ENCODE measurements at places on chromosomes 4 and X.

GRCh38 chrX:93673056-93673868 lies at the start of gene NAP1L3:
Gene NAP1L3 (minus strand): TSS chrX:93673578. CDS start chrX:93673304, 274 bp downstream.
- peak; percentile 71 for DNase-seq

GRCh38 chrX:39874202-39874816 lies 223.4 kb downstream of the BCOR start:
- no peak for DNase-seq

DNA sequence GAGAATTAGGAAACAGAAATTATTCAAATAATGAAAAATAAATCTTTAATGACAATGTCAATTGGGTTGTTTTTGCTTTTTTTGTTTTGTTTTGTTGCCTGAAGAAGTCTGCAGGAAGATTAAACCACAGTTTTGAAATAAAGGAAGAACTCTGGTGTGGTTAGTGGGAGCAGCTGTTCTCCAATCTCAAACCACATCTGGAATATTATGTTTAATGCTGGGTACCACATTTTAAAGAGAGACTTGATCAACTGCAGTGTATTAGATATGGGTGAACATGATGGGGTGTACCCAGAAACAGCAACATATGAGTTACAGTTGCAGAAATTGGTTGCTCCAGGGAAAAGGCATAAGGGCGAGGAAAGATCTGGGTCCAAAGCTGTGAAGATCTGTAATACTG lies 171.2 kb upstream of the RPL34 start:
- DNase-seq, result no peak

- no peak for DNase-seq
Measured at GRCh38 chrX:152276277-152276676, 137.9 kb upstream of the MAGEA10 start.

- DNase-seq, result no peak
Measured at GRCh38 chr4:101265816-101266172, 81.5 kb downstream of the PPP3CA start.

- DNase-seq, result no peak
Measured at GRCh38 chr4:89661173-89661899, 175.6 kb downstream of the SNCA start.

DNA sequence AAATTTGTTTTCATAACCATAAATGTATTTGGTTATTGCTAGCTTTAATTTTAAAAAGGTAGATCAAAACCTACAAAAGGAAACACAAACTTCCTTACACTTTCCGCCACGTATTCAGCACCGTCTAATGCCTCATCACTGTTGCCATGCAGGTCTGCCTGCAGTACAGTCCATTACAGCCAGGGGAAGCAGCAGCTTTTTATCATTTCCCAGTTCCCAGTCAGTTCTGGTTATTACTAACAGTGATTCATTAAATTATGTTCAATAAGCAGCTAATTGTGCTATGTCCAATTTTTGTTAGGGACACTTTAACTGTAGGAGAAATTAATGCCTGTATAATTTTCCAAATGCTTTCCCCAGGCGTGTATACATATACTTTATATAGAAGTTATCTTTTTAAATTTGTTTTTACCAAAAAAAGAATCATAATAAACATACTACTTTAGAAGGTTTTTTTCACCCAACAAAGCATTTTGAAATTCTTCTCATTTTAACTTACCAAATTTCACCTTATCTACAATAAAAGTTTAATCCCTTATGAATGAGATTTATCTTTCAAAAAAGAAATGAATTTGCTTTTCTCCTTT lies 93.3 kb downstream of the ANXA3 start:
- DNase-seq, result peak; percentile 26

DNA sequence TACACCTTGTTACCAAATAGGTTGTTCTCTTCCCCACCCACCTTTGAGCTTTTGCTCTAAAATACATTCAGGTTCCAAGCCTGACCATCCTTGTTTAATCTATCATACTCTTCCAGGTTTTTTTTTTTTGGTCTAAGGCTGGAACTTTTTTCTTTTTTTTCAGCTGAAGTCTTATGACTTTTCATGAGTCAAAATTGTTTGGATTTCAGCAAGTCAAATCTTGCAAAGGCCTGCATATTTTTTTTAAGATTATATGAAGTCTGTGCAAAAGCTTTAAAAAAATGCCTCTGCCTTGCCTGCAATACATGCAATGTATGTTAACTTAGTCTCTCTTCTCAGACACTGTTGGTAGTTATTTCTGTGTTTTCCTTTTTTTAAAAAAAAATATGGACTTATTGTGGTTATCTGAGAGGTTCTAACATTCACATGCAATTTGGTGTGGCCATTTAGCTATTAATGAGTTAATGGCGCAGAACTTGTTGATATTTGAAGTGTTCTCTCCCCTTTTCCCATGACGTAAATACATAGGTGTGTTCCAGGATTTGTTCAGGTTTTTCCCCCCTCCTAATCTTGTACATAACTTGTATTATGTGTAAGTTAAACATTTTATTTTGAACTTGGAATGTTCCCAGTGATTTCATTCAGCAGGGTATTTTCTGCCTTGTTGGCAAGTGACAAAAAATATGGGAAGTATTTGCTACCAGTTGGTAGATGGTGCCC lies 58.7 kb downstream of the CCKAR start:
- DNase-seq, result no peak

DNA sequence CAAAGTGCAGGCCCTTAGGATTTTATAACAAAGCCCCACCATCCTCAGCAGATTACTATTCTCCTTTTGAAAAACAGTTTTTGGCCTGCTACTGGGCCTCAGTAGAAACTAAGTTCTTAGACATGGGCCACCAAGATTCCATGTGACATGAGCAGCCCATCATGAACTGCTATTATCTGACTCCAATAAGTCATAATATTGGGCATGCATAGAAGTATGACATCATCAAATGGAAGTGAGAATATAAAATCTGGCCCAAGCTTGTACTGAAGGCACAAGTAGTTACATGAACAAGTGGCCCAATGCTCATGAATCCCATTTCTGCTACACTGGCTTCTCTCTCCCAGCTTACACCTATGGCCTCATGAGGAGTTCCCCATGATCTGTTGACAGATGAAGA lies 404.8 kb downstream of the EPHA5 start:
- no peak for DNase-seq

DNA sequence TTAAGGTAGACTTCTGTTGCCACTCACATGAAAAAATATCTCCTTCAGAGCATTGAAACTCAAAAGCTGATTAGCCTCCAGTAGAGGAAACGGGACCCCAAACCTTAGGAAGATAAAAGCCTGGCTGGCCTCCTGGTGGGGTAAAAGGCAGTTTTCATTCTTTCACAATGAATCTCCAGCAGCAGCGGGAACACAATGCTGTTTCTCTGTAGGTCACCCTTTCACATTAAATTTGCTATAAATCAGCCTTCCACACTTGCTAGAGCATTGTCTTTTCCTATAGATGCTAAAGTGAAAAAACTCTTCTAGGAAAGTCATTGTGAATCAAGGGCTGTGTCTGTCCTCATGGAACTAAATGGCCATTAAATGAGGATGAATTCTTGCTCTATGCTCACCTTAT lies 207.3 kb upstream of the MAGEB2 start:
- DNase-seq, result no peak

- no peak for DNase-seq
Measured at GRCh38 chr4:184147858-184148737, 69.6 kb downstream of the ENPP6 start.

DNA sequence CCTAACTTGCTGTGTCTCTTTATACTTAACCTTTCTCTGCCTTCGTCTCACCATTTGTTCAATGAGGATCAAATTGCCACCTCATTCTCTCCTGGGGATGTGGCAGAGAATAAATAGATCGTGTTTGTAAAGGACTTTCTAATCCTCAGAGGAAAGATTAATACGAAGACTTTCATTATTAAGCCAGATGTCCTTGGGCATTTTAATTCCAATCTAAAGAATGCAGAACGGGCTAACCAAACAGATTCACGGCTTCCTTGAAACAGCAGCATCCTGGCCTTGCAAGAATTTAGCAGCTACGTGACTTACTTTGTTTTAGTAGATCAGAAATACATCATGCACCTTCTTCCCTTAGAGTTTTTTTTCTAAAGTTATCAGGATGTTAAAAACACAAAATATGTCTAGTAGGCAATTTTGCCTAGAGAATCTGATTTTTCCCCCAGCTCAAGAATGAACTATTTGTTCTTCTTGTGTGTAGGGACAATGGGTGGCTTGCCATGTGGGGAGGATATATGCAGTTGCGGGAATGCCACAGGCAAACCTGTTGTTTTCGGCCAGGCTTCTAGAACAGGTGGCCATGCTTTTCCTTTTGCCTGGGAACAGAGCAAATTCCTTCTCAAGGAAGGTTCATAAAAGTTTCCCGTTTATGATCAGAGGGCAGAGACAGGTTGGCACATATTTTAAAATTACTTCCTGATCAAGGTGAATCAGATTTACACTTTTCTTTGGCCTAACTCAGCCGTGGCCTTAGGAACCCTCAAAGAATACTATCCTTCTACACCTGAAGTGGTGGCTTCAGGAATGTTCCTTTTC lies 3.0 kb downstream of the MID1 start:
- no peak for DNase-seq

DNA sequence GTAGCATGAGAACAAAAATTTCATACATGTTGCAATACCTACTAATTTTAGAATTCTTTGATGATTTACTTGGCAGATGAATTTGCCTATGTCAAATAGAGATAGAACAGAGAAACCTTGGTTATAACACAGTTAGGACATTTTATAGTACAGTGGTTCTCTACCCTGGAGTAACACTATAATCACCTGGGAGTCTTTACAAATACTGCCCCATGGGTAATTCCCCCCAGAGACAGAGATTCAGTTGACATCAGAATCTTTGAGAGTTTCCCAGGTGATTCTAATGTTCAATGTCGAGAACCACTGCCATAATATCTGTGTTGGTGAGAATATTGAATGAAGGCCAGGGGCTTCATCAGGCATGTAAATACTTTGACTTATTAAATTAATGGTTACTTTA lies 401.3 kb upstream of the NDST4 start:
- no peak for DNase-seq

- no peak for DNase-seq
Measured at GRCh38 chr4:140088323-140088967, 65.5 kb downstream of the MAML3 start.

GRCh38 chrX:9664224-9664623 lies 101.4 kb downstream of the GPR143 start:
- DNase-seq, result no peak

- no peak for DNase-seq
Measured at GRCh38 chr4:105808750-105809041, 86.6 kb upstream of the NPNT start.

- DNase-seq, result no peak
Measured at GRCh38 chrX:83829874-83830273, 31.1 kb upstream of the CYLC1 start.

- no peak for DNase-seq
Measured at GRCh38 chr4:121773883-121774282, 8.9 kb upstream of the SMIM43 start.

DNA sequence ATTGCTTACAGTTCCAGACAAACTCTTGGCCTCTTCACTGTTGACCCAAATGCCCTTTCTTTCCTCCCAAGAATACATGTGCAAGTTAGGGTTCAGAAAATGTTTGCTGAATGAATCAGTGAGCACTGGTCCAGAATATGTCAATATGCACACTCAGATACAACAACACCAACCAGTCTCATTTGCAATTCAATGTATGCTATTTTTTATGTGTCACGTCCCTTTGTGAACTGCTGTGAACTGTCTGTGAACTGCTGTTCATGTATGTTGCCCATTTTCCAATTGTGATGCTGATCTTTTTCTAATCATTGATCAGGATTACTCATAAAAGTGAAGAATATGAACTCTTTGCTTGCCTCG lies 17.8 kb downstream of the GAB3 start:
- no peak for DNase-seq

DNA sequence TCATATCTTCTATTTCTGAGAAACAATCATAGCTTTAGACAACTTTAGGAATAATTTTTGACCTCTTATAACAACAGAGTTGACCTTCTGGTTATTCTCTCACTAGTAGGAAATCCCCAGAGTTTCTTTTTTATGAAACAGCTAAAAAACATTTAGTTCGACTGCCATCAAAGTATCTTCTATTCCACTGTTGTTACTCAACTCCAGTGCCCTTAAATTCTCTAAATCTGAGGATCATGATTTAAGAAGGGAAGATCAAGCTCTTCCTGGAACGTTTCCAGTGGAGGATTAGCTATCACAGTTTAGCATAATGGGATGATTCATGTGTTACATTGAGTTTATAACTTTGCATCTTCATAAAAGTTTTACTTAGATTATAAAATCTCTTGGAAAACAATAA lies 134.9 kb upstream of the VEGFC start:
- no peak for DNase-seq

DNA sequence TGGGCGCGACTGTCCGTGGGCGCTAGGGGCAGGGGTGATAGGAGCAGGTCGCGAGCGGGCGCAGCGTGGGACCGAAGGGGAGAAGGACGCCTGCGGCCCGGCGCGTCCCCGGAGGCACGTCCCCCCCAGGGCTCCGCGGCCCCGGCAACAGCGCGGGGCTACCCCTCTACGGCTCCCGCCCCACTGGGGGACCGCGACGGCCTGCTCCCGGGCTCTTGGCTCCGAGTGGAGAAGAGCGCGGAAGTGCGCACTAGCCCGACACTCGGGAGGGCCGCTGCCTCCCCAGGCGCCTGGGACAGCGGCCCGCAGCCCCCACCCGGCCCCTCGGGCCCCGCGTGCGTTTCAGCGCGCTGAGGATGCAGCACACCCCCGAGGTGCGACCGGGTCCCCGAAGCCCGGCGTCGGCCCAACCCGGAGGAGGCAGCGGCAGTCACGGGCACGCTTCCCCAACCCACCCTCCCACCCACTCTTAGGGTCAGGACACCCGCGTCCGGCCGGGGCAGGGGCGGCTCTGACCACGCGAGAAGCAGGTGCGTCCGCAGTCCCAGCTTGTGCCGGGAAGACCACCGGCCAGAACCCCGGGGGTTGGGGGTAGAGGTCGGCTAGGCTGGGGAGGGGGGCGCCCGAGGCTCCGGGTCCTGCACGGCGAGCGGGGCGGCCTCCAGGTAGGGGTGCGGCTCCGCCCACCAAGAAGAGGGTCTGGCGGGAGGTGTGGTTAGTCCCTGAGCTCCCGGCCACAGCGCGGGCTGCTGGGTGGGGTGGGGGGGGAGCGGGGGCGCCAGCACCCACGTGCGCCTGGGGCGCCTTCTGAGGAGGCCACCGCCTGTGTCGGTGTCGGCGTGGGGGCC lies 18.5 kb upstream of the NAT8L start:
- DNase-seq, result no peak

- no peak for DNase-seq
Measured at GRCh38 chr4:38020386-38020785, 60.2 kb downstream of the PTTG2 start.

DNA sequence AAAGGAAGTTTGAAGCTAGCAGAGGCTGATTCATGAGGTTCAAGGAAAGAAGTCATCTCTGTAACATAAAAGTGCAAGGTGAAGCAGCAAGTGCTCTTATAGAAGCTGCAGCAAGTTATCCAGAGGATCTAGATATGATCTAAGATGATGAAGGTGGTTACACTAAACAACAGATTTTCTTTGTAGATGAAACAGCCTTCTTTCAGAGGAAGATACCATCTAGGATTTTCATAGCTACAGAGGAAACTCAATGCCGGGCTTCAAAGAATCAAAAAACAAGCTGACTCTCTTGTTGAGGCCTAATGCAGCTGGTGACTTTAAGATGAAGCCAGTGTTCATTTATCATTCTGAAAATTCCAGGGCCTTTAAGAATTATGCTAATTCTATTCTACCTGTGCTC lies 28.8 kb downstream of the NR0B1 start:
- DNase-seq, result no peak

- no peak for DNase-seq
Measured at GRCh38 chr4:142434519-142435224, 411.4 kb downstream of the INPP4B start.

Measured in hypothalamus (tissue), 51 donors.